Naive thymus-derived CD4-positive, alpha-beta T cell (primary cell): ENCODE measurements at places on chromosomes 3 and 15.

- DNase-seq = no peak
- no peaks in the 10 kb centered on the region for H3K4me1 ChIP-seq
- no peak overlapping the region for H3K27ac ChIP-seq
- no peaks in the 10 kb centered on the region for H3K36me3 ChIP-seq
Observed at GRCh38 chr3:134106580-134106979, 76.9 kb upstream of the SLCO2A1 start.

- H3K36me3 ChIP-seq = no peaks in the 10 kb centered on the region
- H3K4me3 ChIP-seq = no peak overlapping the region
- H3K4me1 ChIP-seq = no peaks in the 10 kb centered on the region
- DNase-seq = no peak
Observed at GRCh38 chr15:51092480-51093040, 2.1 kb downstream of the TNFAIP8L3 start.

DNA sequence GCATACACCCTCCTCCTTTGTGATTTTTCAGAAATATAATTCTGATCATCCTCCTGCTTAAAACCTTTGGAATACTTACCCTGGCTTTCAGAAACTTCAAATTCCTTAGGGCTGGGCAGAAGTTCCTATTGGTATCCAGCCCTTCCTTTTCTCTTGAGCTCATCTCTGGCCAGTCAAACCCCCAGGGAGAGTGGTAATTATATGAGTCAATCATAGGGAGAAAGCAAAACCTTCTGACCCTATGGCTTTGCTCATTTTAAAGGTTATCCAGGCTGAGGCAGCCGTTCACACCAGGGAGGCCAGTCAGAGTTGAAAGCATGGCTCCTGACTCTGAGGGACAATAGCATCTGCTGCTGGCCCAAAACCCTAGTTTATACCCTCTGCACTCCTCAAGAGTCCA is 23.9 kb upstream of the CTNNB1 start:
- H3K4me1 ChIP-seq = no peaks in the 10 kb centered on the region
- no peaks in the 10 kb centered on the region for H3K36me3 ChIP-seq
- DNase-seq = no peak
- H3K4me3 ChIP-seq = no peak overlapping the region
- no peaks in the 10 kb centered on the region for H3K27me3 ChIP-seq

GRCh38 chr15:67127965-67128364 is 62.6 kb downstream of the SMAD3 start:
- H3K27me3 ChIP-seq = no peaks in the 10 kb centered on the region
- no peak overlapping the region for H3K4me3 ChIP-seq
- DNase-seq = no peak
- peaks cover 38% of the 10 kb centered on the region for H3K4me1 ChIP-seq
- no peak overlapping the region for H3K27ac ChIP-seq
